ENCODE measurements at places on chromosomes 16 and 17. TPM values are rescaled to one million over a fixed set of nuclear protein-coding genes. Genes with fewer than 3 reads are reported as not detected.

Gene ACBD4
- polyA plus RNA-seq: 39.0 TPM

Gene TNFRSF13B
- polyA plus RNA-seq: not detected

Gene PDILT
- polyA plus RNA-seq: not detected

Gene CBFA2T3
- 8.7 TPM for polyA plus RNA-seq

Gene BEAN1
- polyA plus RNA-seq: 0.08 TPM

Gene MYO15A
- polyA plus RNA-seq: 4.9 TPM

Gene NOD2
- polyA plus RNA-seq: 0.19 TPM

Gene MYH10
- 4.6 TPM for polyA plus RNA-seq

Gene SLC43A2
- polyA plus RNA-seq: 9.7 TPM

Gene C17orf50
- polyA plus RNA-seq: not detected

Gene ELMO3
- polyA plus RNA-seq: 52.4 TPM

Gene PRR15L
- 64.9 TPM for polyA plus RNA-seq

Gene OR2C1
- 0.05 TPM for polyA plus RNA-seq

Gene CD300A
- 2.0 TPM for polyA plus RNA-seq

Gene TBC1D3I
- 0.34 TPM for polyA plus RNA-seq

Gene CARD14
- polyA plus RNA-seq: 0.23 TPM

Gene KRT40
- 0.61 TPM for polyA plus RNA-seq

Gene KRTAP4-9
- polyA plus RNA-seq: not detected

Gene NPIPB13
- 6.9 TPM for polyA plus RNA-seq

Gene CBX8
- 5.2 TPM for polyA plus RNA-seq

Gene C17orf100
- 3.3 TPM for polyA plus RNA-seq

Gene HOXB1
- not detected for polyA plus RNA-seq

Gene FOXC2
- 0.19 TPM for polyA plus RNA-seq

Gene FOXN1
- 0.02 TPM for polyA plus RNA-seq

Gene KRTAP2-1
- polyA plus RNA-seq: not detected

Gene MYO1C
- 69.3 TPM for polyA plus RNA-seq

Gene ZC3H7A
- 39.6 TPM for polyA plus RNA-seq

Gene CALB2
- 0.49 TPM for polyA plus RNA-seq

Gene PIRT
- polyA plus RNA-seq: not detected

Gene RTN4RL1
- 3.1 TPM for polyA plus RNA-seq

Gene COX6A2
- polyA plus RNA-seq: 2.0 TPM

Gene FAM117A
- polyA plus RNA-seq: 5.3 TPM

Gene WFIKKN1
- polyA plus RNA-seq: 13.8 TPM

Gene USP6
- 0.04 TPM for polyA plus RNA-seq

Gene HBM
- polyA plus RNA-seq: not detected

Gene DNAH9
- polyA plus RNA-seq: 0.53 TPM

Gene C16orf86
- 5.7 TPM for polyA plus RNA-seq

Gene PRR29
- 0.46 TPM for polyA plus RNA-seq

Gene ADCY9
- polyA plus RNA-seq: 10.4 TPM

Gene CA4
- 32.0 TPM for polyA plus RNA-seq

Gene RHBDF1
- 56.3 TPM for polyA plus RNA-seq

Gene C17orf58
- polyA plus RNA-seq: 7.5 TPM

Gene CTF1
- polyA plus RNA-seq: 2.5 TPM

Gene CDH11
- 0.59 TPM for polyA plus RNA-seq

Gene CCL1
- not detected for polyA plus RNA-seq

Gene TBC1D3
- polyA plus RNA-seq: not detected

Gene C16orf89
- polyA plus RNA-seq: 1.7 TPM

Gene RNF222
- polyA plus RNA-seq: not detected

Gene IL21R
- 0.09 TPM for polyA plus RNA-seq

Gene LPO
- polyA plus RNA-seq: 0.08 TPM

Gene GPR179
- 0.45 TPM for polyA plus RNA-seq

Gene GRB7
- polyA plus RNA-seq: 64.4 TPM
